Mucosa of gallbladder (tissue), 1 donor: ENCODE measurements at places on chromosomes 13 and 19.
A peak's percentile ranks its signal among the peaks of the same experiment; 100 is the strongest.

GRCh38 chr13:107299717-107300116 is 731.8 kb upstream of the ARGLU1 start:
- DNase-seq = no peak

- DNase-seq = peak; percentile 55
Measured at GRCh38 chr19:2047449-2048103, 3.5 kb downstream of the MKNK2 start.

GRCh38 chr19:45016388-45017314 is 15.4 kb downstream of the RELB start:
- peak; percentile 68 for DNase-seq

DNA sequence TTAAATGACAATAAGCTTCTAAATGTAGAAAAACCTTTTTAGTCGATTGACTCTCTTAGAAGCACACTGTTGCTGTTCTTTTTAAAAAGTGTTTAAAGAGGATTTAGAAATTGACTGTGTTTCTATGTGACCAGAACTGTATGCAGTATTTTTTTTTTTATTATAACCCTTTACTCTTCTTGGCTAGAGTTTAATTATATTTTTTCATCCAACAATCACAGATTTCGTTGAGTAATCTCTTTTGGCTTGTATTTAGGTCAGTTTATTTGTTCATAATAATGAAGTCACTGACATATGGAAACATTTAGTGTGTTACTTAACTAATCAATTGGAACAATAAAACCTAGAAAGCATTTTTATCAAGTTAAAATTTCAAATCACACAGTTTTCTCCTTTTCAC is 19.9 kb downstream of the CSNK1A1L start:
- no peak for DNase-seq

- no peak for DNase-seq
Measured at GRCh38 chr19:38710928-38711725, 33.1 kb downstream of the CAPN12 start.

- no peak for DNase-seq
Measured at GRCh38 chr13:40211586-40211968, 454.9 kb downstream of the FOXO1 start.

- peak; percentile 10 for DNase-seq
Measured at GRCh38 chr19:19997656-19998268, 41.5 kb downstream of the ZNF682 start.

GRCh38 chr13:52652196-52652979 is at the start of gene SUGT1:
Gene SUGT1 (plus strand): TSS chr13:52652836. CDS start chr13:52652921, 85 bp downstream.
- peak; percentile 97 for DNase-seq

- DNase-seq = no peak
Measured at GRCh38 chr13:75762955-75763354, 126.8 kb downstream of the LMO7 start.

GRCh38 chr19:16106121-16106520 is 5.6 kb upstream of the RAB8A start:
- DNase-seq = no peak

DNA sequence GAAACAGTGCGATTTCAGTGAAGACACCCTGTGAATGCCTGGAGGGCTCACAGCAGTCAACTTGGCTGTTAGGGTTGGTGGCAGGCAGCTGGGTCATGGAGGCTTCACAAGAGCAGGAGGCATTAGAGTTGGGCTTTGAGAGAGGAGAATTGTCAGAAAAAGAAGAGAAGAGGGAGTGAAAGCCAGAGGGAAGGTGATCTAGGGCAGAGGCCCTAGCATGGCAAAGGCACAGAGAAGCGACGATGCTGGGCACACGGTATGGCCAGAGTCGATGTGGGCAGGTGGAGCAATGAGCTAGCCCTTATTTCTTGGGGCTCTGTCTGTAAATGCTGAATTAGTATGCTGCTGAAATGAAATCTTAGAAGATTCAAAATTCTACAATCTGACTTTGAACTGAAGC is 52.6 kb upstream of the OLFM4 start:
- DNase-seq = no peak

DNA sequence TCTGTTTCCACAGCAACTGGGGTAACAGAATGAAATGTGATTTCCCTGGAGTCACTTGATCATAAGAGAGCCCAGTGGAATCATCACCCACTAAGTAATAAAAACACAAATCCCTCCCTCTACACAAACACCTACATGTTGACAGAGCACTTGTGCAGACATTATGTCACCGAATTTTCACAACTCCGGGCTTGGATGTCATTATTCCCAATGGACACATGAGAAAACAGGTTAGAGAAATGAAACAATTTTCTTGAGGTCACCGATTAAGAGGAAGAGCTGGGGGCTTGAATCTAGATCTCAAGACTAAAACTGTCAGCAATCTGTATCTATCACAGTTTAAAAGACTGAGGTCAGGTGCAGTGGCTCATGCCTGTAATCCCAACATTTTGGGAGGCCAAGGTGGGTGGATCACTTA is 3.1 kb downstream of the XRCC1 start:
- no peak for DNase-seq

- no peak for DNase-seq
Measured at GRCh38 chr13:63643543-63643942, 2227.9 kb upstream of the PCDH20 start.

- DNase-seq = no peak
Measured at GRCh38 chr19:40407714-40408597, 5.2 kb downstream of the PRX start.

DNA sequence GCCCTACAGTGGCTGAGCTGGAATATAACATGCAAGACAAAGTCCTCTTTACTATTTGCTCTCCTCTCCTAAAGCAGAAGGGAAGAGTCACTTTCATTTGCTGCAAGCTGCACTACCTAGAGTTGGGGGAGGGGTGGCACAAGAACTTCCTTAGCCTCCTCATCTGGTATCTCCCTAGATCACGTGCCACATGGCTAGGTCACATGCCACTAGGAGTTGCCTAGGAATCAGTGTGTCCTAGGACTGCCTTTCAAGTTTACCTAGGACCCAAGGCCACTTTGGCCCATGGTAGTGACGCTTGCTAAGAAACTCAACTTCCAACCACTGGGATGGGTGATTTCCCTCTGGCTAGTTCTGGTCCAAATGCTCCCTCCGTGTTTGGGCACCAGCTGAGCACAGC is 625.2 kb downstream of the DIAPH3 start:
- no peak for DNase-seq

- no peak for DNase-seq
Measured at GRCh38 chr13:26249551-26249950, 4.4 kb upstream of the CDK8 start.

DNA sequence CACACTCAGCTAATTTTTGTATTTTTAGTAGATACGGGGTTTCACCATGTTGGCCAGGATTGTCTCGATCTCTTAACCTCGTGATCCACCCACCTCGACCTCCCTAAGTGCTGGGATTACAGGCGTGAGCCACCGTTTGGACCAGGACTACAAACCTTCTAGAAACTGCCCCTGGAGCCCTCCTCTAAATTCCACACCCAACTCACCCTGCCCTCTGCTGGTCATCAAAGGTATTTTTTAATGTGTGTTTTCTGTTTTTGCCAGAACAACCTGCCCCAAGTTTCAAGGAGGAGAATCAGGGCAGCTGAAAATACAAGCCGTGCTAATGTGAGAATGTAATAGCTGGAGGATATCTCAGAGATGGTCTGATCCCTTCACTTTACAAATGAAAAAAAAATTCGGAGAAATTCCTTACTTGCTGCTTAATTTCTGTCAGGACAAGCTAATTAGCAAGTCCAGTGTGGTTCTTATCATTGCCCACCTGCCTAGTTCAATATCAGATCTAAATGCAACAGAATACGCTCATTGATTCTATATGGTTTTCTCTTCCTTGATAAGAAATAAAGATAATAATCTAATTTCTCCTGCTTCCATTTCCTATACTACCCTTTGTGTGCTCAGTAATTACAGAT is 4.1 kb downstream of the ATP8A2 start:
- DNase-seq = peak; percentile 18

DNA sequence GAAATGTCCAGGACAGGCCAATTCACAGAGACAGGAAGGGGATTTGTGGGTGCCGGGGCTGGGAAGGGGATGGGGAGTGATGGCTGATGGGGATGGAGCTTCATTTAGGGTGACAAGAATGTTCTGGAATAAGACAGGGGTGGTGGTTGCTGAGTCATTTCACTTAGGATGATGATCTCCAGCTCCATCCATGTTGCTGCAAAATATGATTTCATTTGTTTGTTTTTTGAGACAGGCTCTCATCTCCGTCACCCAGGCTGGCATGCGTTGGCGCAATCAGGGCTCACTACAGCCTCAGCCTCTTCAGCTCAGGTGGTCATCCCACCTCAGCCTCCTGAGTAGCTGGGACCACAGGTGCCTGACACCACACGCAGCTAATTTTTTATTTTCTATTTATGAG is 3.1 kb upstream of the JSRP1 start:
- DNase-seq = no peak

GRCh38 chr13:99352351-99353245 is 45.4 kb upstream of the GPR183 start:
- no peak for DNase-seq

DNA sequence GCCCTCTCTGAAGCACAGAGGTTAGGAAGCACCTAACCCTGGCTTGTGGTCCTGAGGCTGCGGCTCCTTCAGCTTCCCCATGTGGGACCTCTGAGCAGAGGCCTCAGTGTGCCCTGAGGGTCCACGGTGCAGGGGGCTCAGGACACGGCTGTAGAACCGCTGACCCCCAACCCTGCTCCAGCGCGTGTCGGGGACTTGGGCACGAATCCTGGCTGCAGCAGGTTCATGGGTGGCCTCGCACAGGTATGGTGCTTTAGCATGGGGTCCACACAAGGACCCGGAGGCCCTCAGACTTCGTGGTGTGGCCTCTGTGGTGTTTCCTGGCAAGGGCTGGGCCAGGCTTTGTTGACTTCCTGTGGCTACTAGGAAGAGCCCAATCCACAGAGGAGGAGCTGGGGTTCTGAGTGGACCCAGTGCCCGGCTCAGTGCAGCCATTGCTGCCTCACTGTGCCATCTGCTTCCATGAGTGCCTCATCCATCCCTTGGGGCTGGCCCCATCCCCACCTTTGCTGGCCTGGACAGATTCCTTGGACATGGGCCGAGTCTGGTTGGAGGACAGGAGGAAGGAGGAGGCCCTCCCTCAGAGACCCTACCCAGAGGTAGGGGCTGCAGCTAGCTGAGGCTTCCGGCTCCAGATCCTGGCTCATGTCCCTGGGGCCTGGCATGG is 24.5 kb downstream of the ZBTB7A start:
- no peak for DNase-seq

DNA sequence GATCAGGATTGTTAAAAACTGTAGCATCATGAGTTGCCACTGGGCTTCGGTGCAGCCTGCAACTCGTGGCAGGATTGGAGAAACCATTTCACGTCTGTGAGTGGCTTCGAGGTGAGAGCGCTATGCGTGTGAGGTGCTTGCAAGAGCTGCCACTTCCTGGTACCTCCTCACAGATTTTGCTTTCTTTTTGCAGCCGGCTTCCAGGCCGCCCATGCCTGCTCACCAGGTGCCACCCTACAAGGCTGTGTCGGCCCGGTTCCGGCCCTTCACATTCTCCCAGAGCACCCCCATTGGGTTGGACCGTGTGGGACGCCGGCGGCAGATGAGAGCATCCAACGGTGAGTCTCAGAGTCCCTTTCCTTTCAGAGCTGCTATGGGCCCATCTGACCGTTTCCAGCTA is 57.9 kb upstream of the C1QTNF9 start:
- no peak for DNase-seq

DNA sequence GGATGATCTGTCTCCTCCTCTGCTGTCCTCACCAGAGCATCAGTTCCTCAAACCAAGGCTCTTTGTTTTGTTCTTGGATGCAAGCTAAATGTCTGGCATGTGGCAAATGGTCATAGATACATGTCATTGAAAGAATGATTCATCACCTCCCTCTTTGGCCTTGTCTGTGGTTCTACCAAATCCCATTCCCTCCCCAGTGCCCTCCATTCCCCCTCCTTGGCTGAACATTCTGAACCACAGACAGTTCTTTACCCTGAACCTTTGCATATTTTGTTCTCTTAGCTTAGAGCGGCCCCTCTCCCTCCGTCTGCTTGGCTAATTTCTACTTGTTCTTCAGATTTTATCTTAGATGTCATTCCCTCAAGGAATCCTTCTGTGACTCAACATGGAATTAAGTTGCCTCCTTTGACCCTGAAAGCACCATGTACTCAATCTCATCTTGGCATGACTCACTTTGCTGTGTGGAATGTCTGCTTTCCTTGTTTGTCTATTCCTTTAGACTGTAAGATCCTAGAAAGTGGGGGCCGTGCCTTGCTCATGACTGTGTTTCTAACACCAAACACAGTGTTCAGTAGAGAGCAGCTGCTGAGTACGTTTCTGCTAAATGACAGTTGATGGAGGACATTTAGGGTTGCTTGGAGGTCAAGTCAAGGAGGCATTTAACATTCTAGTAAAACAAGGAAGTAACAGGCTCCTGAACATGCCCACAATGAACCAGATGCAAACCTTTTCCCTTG is 8.1 kb downstream of the ALOX5AP start:
- peak; percentile 55 for DNase-seq

DNA sequence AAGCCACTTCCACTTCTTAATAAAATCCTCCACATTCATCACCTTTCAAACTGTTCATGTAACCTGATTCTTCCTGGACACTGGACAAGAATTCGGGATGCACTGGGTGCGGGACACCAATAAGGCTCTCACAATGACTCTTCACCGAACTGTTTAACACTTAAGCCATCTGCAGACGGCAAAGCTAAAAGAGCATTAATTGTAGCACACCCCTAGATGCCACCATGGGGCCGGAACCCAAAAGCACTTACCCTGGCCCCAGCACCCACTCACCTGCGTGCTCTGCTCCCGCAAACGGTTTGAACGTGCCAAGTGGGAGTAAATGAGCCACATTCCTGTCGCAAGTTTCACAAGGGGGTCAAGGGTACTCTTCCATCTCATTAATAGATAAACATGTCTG is 254.3 kb upstream of the PRR20A start:
- no peak for DNase-seq

- no peak for DNase-seq
Measured at GRCh38 chr19:44701228-44701627, 2.3 kb downstream of the CEACAM16 start.

GRCh38 chr19:768424-768823 is 17.5 kb downstream of the MISP start:
- DNase-seq = no peak

GRCh38 chr19:39052243-39052746 is 19.9 kb upstream of the FBXO27 start:
- DNase-seq = peak; percentile 64

GRCh38 chr13:28582892-28583240 is 76.1 kb upstream of the POMP start:
- no peak for DNase-seq

- DNase-seq = no peak
Measured at GRCh38 chr19:18232540-18233223, 6.4 kb upstream of the PDE4C start.
